ENCODE measurements at places on chromosomes 2 and 18.

DNA sequence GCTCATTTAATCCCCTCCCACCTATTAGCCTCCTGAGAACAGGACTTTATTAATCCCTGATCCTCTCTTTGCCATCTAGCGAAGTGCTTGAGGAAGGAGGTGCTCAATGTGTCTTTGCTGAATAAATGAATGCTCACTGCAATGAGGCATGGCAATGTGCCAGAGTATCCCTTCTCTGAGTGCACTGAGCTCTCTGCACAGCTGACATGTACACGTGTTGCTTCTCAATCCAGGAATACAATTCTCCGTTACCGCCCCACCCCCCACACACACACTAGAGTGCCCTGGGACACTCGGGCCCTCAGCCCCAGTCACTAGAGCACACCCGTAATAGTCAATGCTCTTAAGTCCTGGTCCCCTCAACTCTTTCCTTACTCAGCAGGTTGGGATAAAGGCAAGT, 41.4 kb downstream of the FAM178B start:
- no peak for DNase-seq

- no peak for DNase-seq
Measured at GRCh38 chr2:230512955-230513748, 97.2 kb downstream of the SP100 start.

GRCh38 chr18:59681051-59681450, 16.2 kb downstream of the CCBE1 start:
- no peak for DNase-seq

DNA sequence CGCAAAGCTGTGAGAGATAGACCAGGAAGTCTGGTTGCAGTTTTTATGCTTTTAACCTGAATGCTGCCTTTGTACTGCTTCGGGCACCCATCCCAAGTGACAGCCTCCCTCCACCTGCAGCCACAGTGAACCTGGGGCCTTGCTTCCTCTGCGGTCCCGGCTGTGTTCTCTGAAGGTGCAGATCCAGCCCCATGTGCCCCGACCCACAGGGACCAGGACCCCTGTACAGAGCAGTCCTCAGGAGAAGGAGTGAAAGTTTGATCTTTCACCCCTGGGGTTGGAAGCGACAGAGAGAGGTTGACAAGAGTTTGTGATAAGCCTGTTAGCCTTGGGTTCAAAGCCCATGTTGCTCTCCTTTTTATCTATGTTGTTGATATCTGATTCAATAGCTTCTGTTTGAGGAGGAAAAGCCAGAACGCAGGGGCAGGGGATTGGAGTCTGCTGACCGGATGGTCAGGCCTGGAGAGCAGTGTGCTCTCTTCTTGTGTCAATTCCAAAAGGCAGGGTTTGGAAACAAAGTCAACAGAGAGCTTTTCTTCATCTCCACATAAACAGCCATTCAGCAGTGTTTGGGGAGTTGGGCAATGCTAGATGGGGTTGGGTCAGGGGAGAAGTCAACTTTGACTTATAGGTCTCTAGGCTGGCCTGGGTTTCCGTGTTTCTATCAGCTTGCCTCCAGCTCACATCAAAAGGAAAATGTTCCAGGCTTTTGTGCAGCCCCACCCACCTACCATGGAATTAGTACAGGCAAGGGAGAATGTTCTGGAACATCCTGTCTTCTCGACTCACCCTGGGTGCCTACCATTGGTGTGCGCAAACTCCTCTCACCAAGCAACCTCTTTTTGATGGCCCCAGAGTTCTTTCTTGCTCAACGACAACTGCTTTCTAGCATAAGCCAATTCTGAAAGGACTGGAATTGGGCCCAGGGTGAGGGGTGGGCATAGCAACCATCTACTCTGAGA, 214.9 kb downstream of the ALPK2 start:
- no peak for DNase-seq

DNA sequence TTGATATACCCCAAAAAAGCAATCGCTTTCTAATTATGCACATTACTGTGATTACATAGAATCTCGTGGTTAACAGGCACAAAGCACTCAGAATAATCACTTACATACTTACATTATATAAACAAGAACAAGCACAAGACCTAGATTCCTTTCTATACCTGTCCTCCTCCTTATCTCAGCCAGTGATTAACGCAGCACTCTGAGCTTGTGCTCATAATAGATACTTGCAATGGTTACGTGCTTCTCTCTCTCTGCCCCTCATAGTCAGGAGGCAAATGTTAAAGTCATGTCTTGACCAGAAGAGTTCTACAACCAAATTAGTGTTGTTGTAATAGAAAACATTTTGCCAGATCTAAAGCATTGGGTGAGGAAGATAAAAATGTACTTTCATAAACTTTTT, 342.2 kb upstream of the PKDCC start:
- DNase-seq, result no peak

DNA sequence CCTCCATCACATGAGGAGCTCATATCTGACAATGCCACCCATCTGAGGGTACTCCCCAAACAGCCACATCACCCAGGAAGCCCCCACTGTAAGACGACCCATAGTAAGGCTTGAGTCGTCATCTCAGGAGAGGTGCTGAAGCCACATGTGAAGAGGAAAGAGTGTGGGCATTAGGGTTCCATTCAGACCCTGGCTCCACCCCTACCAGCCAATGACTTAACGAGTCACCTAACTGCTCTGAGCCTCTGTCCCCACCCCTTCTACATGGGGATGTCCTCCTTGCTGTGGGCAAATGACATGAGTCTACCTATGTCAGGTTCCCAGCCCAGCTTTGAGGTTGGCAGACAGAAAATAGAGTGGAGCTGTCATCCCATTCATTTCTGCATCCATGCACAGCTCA, 46.3 kb downstream of the C1QL2 start:
- DNase-seq, result no peak

DNA sequence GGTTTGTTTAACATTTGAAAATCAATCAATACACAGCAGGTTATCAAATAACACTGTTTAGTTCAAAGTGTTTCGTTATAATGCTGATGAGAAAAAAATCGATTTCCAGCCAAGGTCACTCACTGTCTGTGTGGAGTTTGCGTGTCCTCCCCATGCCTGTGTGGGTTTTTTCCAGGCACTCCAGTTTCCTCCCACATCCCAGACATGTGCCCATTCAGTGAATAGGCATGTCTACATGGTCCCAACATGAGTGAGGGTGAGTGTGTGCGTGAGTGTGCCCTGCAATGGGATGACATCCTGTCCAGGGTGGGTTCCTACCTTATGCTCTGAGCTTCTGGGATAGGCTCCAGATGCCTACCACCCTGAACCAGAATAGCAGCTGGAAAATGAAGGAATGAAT, 8.7 kb upstream of the GKN2 start:
- DNase-seq, result no peak

- DNase-seq, result no peak
Measured at GRCh38 chr18:59048378-59048777, 91.3 kb upstream of the SEC11C start.

DNA sequence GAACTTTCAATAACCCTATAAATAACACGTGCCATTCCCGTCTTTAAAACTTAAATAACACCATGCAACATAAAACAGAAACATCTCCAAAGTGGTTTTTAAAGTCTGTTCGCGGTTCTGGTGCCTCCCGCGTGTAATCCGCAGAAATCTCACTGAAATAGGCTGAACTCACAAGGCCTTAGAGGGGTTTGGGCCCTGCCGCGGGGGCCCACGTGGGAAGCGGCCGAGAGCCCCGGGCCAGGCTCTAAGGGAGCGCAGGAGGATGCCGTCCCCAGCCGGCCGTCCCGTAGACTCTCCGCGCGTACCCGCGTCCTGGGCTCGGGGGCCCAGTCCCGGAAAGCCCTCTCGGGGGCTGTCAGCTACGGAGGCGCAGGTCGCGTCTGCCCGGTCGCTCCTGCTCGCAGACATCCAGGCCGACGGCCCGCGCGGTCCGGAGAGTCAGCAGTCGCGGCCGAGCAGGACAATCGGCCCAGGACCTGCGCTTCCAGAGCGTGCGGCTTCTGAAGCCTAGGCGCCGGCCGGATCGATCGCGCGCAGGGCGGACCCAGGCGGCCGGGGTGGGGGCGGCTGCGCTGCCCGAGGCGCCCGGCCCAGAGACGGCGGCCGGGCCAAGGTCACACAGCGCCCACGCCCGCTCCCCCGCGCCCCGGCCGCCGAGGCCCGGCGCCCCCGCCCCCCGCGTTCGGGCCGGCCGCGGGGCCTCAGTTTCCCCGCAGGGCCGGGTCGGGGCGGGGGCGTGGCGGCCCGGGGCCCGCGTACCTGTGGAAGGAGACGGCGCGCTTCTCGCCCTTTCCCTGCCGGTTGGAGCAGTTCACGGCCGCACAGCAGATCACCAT, 558 bp downstream of the THAP4 start:
- no peak for DNase-seq

DNA sequence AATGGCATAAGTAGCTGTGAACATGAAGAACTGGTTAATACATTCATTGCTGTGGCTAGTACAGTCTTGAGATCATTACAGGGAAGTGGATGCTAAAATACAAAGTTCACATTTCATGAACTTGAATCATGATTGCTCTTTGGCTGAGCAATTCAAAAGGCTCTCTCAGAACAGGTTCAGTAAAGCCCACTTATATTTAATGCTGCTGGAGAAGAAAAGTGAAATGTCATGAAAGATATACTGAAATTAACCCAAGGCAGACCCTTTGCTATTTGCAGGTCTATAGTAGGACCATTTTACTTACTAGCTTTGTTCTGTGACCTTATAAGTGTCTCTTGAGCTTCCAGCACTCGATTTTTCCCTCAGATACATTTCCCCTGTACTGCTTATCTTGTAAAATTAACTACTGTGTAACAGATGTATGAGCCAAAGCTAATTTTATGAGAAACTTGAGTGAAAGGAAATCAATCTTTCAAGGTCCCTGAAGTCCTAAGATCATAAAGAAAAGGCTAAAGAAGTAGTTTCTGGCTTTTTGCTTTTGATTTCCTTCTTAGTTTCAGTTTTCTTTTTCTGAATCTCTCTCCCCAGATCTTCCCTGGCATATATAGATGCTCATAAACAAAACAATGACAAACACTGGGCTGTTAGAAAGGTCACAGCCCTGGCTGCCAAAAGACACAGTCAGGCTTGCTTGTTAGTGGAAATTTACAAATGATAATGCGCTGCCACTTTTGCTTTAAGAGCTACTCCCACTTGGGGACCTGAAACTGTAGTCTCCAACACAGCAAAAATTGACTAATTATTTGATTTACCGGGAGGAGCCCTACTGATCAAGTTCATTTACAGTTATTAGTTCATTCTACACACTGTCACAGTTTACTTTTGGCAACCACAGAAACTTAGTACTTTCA, 132.7 kb upstream of the XPO1 start:
- DNase-seq, result no peak

GRCh38 chr2:232281858-232282507, 96.6 kb upstream of the ALPP start:
- no peak for DNase-seq
